ENCODE measurements at places on chromosomes 1 and 21.

- peak; percentile 5 for DNase-seq
Observed at GRCh38 chr1:200558866-200559459, 61.6 kb downstream of the KIF14 start.

DNA sequence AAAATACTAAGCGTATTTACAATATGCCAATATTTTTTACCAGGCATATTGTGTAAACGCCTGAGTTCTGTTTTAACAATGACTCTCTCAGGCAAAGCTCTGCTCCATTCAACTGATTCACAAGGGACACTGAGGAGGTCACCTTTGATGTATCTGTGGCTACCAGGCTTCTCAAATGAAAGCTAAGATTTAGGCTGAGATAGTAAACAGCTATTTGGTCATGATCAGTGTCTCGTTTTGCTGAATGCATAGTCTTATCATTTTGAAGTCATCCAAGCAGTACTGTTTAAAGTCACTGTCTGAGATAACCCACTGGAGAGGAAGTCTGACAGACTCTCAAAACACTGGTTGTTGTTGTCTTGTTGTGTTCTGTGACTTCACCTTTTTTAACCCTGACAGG is 13.7 kb upstream of the PLPPR5 start:
- DNase-seq = no peak

DNA sequence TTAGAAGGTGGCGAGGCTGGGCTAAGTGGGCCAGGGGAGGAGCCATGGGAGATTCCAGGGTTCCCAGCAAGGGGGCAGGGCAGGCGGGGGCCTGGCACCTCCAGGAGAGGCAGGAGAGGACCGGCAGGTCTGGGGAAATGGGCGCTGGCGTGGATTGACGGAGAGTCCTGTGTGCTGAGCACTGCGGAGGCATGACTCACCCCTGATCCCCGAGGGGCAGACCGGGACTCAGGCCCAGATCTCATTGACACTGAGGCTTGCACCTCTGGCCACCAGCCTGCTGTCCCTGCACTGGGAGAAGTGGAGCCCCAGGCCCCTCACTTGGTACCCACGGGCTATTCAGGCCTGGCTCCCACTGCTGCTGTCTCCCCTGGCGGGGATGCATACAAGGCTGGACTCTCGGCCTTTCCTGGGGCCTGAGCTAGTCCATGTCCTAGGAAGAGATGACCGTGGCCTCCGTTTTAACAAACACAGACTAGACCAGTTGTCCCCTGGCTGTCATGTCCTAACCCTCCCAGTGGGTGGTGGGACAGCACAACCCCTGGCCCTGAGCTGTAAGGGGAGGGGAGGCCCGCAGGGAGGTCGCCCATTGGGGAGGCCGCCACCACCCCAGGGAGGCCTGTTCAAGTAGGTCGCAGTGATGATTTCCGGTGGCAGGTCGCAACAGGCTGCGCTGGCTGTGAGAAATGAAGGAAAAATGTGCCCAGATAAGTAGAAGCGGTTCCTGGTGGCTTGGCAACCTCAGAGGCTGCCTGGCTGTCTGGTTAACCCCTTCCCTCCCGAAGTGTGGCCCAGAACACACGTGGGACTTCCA is 39.7 kb downstream of the RIPK4 start:
- DNase-seq = no peak

GRCh38 chr1:152447484-152447883 is 33.4 kb upstream of the CRNN start:
- no peak for DNase-seq

GRCh38 chr1:89894210-89895201 is 73.7 kb downstream of the LRRC8D start:
- no peak for DNase-seq

GRCh38 chr1:78526496-78526895 is 35.7 kb downstream of the PTGFR start:
- DNase-seq = no peak

- no peak for DNase-seq
Observed at GRCh38 chr21:33824156-33824941, 91.3 kb downstream of the ATP5PO start.

DNA sequence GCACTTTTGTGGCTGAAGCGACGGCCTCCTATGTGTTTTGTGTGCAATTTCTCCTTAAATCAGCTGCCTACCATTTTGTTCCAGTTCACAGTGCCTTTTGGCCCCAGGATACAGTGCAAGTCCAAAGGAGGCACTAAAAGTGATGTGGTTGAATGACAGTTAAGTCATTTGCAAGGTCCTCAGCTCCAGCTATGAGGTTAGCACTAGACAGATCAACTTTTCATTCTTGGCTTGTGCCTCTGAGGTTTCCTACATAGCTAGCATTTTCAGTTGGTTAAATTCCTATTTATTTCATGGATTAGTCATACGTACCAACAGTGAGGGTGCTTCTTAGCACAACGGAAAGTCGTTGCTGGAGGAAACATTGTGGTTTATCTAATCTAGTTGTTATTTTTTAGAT is 59.3 kb upstream of the NTPCR start:
- DNase-seq = no peak

DNA sequence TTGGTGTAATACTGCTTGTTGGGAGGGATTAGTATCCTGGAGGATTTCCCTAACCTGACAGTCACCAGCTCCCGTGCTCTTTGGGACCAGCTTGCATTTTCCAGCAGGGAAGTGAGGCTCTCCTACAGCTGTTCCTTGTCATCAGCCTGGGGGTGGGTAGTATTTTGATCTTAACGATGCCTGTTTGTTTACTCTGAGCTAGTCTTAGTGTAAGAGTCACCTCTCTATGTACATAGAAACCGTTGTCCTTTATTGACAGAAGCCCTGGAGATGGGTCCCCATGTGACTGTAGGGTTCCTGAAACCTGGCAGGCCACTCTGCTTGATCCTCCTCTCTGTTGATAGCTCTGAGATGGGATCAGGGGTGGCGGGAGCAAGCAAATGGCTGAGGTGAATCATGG is 58.0 kb downstream of the ACP6 start:
- no peak for DNase-seq

GRCh38 chr21:39852726-39853500 is 14.3 kb upstream of the PCP4 start:
- no peak for DNase-seq

All from GDM1 (cell line).